NCI-H446 treated with DMSO at 0.1 percent for 48 hours (cell line): ENCODE measurements at places on chromosomes 2 and 18.
A peak's percentile ranks its signal among the peaks of the same experiment; 100 is the strongest.

- peak; percentile 19 for DNase-seq
These were observed 389.8 kb downstream of the FIGN start for GRCh38 chr2:163345795-163346573.

DNA sequence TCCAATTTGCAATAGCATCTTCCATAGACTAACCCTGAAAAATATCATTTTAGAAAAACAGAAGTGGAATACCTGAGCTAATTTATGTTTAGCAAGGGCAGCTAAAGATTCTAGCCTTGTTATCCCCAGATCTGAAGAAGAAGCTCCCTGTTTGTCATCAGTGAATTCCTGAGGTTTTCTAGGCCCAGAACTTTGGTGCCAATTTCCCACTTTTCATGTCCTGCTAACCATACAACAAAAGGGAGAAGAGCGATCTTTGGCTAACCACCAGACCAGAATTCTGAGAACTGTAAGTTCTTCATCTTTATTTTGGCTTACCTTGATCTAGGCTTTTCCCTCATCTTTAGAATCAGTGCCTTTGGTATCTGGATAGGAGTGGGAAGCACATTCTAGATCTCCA lies 51.3 kb upstream of the RASGRP3 start:
- DNase-seq, result no peak

DNA sequence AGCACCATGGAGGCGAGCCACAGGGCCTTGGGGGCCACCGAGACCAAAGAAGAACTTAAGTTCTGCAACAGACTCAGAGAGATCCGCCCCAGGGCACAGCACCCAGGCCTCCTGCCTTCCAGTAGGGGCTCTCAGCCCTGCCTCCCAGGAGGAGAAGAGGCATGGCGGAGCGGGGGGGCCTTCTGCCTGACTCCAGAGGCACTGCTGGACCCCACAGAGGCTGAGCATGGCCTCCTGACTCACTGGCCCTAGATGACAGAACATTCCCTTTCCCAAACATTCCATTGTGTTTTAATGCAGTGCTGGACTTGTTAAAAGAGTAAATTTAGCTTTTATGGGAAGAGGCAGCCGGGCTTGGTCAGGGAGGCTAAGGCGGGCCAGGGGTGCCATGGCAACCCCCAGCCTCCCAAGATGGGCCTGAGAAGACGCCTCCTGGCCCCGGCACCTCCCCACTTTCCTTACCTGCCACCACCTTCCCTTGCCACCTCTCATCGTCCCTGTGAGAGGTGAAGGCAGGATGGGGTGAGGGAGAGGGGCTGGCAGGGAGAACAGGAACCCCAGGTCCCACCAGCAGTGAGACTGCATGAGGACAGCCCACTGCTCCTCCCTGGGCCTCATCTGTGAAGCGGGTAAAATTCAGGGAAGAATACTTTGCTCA lies 65.4 kb downstream of the SMAD7 start:
- DNase-seq, result no peak

DNA sequence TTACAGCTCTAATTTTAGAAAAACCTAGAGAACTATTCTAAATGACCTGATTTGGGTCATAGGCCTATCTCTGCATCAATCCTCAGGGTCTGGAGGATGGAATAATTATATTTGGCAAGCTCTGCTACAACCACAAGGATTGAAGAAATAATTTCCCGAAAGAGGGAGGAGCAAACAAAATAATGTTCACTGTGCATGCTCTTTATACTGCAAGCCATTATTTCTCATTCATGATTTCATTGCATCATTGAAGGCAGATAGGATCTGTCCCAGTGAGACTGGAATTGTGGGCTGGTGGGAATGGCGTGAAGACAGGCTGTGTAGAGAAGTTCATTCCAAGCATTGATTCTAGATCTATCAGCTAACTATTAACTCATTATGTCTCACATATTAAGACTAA lies 12.7 kb upstream of the MAPRE2 start:
- DNase-seq, result no peak

- peak; percentile 74 for DNase-seq
These were observed 225.7 kb downstream of the EPHA4 start for GRCh38 chr2:221346411-221346810.

- peak; percentile 96 for DNase-seq
These were observed 59.6 kb downstream of the NCK2 start for GRCh38 chr2:105804266-105804665.
